Endodermal cell (in vitro differentiated cells): ENCODE measurements at places on chromosomes 5 and 9.

GRCh38 chr9:91037511-91038482, 236.2 kb downstream of the SYK start:
- DNase-seq = no peak

DNA sequence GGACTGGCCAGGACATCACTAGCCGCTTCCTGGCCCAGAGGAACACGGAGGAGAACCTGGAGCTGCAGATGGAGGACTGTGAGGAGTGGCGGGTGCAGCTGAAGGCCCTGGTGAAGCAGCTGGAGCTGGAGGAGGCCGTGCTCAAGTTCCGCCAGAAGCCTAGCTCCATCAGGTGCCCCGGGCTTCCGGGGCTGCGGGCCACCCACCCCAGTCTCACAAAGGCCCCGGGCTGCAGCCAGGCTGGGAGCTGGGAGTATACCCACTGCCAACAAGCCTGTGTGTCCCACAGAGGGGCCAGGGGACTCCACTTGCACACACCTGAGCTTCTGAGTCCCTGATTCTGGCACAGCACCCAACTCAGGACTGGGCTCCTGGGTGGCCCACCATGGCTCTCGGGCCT, 1.7 kb upstream of the RABL6 start:
- no peak for DNase-seq

GRCh38 chr9:35755071-35755470, 995 bp upstream of the MSMP start:
- no peak for DNase-seq

DNA sequence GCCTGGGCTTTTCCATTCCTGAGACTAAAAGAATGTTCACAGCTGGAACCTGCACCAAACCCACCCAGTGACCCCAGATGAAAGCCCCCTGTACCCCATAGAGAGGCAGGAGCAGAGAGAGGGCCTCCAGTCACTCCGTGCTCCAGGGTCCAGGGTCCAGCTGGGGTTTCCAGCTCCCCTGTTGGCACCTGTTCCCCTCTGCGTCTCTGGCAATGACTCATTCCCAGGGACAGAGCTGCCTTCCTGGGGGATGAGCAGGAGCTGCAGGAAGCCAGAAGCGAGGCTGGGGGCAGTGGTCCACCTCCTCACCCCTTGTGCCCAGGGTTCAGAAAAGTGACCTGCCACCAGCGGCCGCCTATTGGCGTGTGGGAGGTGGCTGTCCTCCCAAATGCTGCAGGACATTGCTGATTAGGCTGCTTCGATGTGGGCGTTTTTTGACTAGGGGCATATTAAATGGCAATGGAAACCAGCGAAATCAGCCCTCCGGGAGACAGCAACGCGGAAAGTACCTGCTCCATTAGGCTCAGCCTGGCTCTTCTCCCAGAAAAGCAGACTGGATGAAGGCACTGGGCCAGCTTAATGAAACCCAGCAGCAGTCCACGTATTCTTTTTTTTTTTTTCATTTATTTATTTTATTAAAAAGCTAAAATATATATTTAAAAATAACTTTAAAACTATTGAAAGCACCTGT, 97.4 kb downstream of the DAP start:
- no peak for DNase-seq

DNA sequence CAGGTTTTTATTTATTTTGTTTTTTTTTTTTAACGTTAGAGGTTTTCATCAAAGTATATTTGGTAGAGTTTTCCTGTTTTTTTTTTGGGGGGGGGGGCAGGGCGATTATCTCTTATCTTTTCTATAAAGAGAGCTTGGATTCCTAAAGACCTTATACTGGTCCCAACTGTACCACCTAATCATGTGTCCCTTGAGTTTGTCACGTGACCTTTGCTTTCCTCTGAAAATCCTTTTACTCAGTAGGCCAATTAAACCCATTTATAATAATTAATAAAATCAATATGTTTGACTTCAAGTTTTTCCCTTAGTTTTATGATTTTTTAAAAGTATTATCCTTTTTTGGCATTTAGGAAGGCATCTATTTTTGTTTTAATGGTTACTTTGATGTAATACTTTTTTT, 286.4 kb downstream of the AOPEP start:
- no peak for DNase-seq

DNA sequence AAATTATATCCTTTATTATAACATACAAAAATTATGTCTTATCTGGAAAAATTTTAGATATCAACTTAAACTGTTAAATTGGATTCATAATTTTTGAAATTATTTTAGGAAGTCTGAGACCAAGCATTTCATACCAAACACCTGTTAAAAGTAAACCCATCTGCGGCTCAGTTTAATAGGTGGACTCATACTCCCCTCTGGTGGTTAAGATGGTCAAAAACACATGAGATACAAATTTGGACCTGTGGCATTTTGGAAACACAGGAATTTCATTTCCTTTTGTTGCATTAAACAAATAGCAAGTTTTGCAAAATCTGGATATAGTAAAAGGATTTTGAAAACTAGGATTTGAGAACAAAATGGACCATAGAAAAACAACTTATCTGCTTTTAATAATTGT, 53.7 kb downstream of the RGMB start:
- DNase-seq = no peak

DNA sequence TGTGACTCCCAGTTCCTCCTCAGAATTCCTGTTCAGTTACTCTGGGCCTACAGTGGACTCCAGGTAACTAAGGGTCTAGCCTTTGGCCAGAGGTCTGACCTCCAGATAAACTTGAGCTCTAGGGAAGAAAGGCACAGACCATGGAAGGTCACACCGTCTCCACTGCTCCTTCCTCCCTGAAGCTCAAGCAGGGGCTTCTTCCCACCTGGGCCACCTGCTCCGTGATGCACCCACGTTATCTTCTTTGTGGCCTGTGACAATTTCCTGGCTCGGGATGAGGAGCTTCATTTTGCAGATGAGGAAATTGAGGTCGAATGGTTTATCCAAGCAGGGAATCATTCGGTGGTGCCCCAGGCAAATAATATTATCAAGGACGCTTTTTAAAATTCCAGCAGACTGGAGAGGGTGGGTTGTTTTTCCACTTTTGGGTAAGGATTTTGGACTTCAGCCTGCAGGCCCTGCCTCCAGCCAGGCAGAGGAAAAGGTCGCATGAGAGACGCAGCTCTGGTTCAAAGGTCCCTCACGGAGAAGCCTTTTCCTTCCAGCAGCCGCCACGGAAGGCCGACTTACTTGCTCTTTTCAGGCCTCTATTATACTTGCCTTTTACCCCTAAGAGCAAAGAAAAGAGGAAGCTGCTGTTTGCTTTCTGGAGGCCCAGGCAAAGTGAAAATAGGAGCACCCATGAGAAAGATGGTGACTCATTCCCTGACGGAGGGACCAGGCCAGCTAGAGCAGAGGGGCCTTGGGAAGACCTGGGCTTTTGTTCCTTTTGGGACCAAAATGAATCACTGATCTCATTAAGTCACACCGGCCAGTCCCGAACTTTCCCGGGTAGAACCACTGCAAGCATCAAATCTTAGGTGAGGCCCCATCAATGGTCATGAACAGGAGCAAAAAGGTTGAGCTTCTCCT, 22.8 kb upstream of the DUSP1 start:
- DNase-seq = peak; percentile 36

DNA sequence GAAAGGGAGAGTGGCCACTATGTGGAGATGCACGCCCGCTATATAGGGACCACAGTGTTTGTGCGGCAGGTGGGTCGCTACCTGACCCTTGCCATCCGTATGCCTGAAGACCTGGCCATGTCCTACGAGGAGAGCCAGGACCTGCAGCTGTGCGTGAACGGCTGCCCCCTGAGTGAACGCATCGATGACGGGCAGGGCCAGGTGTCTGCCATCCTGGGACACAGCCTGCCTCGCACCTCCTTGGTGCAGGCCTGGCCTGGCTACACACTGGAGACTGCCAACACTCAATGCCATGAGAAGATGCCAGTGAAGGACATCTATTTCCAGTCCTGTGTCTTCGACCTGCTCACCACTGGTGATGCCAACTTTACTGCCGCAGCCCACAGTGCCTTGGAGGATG, 19.8 kb downstream of the RGMB start:
- DNase-seq = no peak

- DNase-seq = no peak
Measured at GRCh38 chr5:132372127-132372526, 2.6 kb downstream of the SLC22A5 start.

DNA sequence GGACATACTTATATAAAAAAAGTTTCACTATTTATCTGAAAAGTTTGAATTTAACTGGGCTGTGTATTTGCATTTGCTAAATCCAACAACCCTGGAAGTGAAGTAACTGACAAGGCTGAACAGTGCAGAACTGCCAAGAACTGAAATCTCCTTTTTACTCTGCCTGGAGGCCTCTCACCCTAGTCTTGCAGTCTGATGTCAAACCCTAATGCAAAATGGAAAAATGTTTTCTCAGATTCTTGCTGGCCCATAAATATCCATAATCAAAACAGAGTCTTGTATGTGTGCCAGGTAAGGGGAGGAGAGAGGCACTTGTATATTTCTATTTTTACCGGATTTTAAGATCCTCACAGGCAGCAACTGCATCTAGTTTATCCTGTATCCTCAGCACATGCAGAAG, 432.7 kb upstream of the KLF4 start:
- DNase-seq = no peak

DNA sequence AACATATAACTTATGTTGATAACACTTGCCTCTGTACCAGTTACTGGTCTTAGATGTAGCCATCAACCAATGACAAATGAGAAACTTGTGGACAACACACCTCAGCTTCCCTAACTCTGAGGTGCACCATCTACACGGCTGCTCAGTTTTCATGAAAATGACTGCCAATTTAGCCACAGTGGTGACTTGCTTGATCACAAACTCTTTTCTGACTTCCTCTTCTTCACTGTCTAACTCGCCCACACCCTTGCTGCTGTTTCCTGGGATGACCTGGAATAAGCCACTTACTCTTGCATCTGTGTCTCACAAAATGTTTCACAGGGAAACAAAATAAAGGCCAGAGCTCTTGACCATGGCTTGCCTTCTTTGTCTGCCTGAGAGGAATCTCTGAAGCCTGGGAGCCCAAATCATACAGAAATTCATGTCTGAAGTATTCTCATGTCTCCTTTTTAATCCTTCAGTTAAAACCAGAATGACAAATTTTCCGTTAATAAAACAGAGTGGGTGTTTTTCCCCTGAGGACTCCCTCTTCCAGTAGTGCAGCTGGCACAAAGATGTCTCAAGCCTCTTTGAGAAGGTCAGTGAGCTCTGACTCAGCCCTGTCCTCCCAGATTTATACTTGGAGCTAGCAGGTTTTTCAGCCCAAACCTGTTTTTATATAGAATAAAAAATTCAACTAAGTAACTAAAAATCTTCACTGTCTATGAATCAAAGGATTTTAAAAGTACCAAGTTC, 126.5 kb upstream of the PAM start:
- no peak for DNase-seq

- peak; percentile 91 for DNase-seq
Measured at GRCh38 chr5:139394123-139394653, 716 bp downstream of the PROB1 start.
